ENCODE measurements at places on chromosomes 7 and 10. TPM values are rescaled to one million over a fixed set of nuclear protein-coding genes. Genes with fewer than 3 reads are reported as not detected.

TAS2R3 gene
- total RNA-seq = 0.85 TPM

TMEM270 gene
- not detected for total RNA-seq

TAS2R4 gene
- total RNA-seq = 0.92 TPM

SPDYE5 gene
- total RNA-seq = not detected

WEE2 gene
- not detected for total RNA-seq

INSIG1 gene
- 237 TPM for total RNA-seq

ERV3-1 gene
- 6.9 TPM for total RNA-seq

TBC1D12 gene
- total RNA-seq = 11.7 TPM

HYAL4 gene
- total RNA-seq = not detected

RBP3 gene
- under 0.01 TPM for total RNA-seq

FAM3C gene
- total RNA-seq = 48.1 TPM

TMEM178B gene
- 0.09 TPM for total RNA-seq

MMP21 gene
- total RNA-seq = under 0.01 TPM

LBX1 gene
- not detected for total RNA-seq

GNGT1 gene
- total RNA-seq = 0.37 TPM

MUC12 gene
- total RNA-seq = 0.92 TPM

EVX1 gene
- total RNA-seq = under 0.01 TPM

CRPPA gene
- 1.8 TPM for total RNA-seq

FEZF1 gene
- total RNA-seq = not detected

SDHAF3 gene
- total RNA-seq = 4.0 TPM

FAM25A gene
- total RNA-seq = not detected

MMD2 gene
- total RNA-seq = not detected

MRC1 gene
- under 0.01 TPM for total RNA-seq

ANKRD1 gene
- total RNA-seq = 0.18 TPM

HOXA5 gene
- 1.4 TPM for total RNA-seq
